ENCODE measurements at places on chromosomes 3 and 15.
A peak's percentile ranks its signal among the peaks of the same experiment; 100 is the strongest.

- peak; percentile 50 for DNase-seq
Measured at GRCh38 chr3:114447545-114447944, 153.7 kb downstream of the TIGIT start.

DNA sequence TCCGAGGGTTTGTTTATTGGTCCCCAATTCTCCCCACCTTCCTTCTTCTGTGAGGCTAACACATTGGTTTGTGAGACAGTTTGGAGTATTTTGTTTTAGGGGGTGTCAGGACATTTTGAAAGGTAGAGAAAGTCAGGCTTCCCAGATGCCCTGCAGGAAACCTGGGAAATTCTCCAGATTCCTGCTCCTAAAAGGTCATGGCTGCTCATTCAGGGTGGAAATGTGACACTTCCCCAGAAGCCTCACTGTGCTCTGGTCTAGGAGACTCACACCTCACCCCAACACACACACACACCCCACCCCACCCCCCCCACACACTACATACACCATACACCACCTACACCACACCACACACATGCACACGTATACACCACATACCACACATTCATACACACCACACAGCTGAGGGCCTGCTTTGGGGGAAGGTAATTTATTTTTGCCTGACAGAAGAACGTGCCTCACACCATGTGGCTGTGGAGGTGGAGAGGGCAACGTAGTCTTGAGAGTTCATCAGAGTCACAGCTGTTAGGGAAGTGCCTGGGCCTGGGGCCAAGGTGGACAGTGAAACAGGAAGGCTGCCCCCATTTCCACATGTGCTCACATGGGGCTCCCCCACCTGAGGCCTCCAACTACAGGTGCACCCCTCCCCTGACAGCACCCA, 40.4 kb upstream of the LIMD1 start:
- no peak for DNase-seq

DNA sequence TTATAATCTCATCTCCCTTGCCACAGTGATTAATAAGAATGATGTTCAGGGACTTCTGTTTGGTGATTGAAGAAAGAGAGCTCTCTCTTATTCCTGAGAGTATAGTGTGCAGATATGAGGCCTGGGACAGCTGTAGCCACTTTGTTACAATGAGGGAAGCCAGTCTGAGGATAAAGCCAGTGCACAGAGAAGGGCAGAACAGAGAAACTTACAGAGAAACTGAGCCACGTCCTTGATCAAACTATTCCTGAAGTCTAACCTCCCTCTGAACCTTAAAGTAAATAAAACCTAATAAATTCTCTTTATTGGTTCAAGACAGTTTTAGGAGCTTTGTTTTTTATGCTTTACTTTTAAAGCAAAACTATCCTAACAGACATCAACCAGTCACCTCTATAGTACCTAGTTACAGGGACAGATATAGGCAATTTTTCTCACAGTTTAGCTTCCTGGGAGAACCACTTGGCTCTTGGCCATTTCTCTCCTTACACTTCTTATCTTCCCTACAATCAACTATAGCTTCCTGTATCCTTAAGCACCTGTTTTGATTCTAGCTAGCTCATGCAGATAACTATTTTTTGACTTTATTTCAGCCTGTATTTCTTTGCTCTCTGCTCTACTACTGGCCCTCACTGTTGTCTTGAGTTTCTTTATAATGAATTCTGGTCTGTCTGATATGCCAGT, 284.4 kb downstream of the SHQ1 start:
- no peak for DNase-seq

DNA sequence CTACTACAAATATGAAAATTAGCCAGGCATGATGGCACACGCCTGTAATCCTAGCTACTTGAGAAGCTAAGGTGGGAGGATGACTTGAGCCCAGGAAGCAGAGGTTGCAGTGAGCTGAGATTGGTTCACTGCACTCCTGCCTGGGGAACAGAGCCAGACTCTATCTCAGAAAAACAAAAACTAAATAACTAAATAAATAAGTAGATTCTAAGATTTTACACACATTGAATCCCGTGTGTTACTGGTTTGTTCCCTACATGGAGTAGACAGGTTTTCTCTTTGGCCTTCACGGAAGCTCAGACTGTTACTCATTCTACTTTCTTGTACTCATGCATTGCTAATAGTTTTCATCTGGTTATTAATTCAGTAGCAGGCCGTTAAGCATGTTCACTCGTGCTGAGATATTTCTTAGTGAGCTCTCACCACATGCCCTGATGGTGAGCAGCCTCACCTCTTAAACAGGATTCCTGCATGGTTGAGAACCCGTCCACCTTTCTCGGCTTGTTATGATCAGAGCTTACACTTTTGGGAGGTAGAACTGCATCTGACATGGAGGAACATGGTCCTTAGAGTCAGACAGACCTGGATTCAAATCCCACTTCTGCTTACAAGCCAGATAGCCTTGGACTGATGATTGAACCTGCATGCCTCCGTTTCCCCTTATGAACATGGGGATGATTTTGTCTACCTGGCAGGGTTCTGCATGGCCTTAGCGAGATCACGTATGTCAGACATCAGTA, 49.1 kb downstream of the CMTM7 start:
- DNase-seq, result peak; percentile 17

- no peak for DNase-seq
Measured at GRCh38 chr3:123764647-123765046, 119.5 kb downstream of the MYLK start.

DNA sequence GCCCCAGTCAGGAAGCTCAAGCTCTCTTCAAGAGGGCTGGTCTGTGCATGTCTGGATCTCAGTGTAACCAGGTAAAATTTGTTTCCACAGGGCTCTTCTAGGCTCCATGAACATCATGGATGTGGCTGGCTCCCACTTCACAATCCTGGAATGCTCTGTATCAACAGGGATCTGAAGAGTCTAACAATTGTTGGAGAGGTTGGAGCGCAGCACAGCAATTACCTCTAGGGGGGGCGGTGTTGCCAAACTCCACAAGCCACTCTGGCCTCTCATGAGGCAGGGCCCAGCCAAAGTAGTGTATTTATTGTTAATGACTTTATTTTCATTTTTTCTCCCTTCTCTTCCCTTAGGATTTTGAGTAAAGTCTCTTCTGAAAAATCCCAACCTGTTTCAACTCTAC, 6.1 kb upstream of the EIF2B5 start:
- DNase-seq, result no peak

DNA sequence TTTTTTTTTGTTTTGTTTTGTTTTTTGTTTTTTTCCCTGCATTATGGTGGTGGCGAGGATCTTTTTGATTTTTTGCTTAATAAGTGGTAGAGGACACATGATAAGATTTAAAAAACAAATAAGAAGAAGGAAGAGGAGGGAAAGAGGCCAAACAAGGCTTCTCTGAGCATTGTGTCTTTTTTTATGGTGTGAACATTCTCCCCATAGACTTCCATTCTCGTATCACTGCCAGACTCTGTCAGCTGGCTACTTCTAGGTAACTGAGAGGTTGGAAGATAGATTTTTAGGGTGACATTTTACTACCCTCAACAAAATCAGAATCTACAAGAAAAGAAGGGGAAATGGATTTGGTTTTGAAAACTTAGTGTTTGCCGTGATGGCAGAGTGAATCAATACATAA, 3.8 kb downstream of the NLGN1 start:
- DNase-seq, result no peak
